Body of pancreas (tissue), 4 donors: ENCODE measurements at places on chromosomes 7 and 10. TPM values are rescaled to one million over a fixed set of nuclear protein-coding genes. Genes with fewer than 3 reads are reported as not detected.

EBLN1 gene
- total RNA-seq, result not detected

GRM3 gene
- not detected for total RNA-seq

ERV3-1 gene
- total RNA-seq, result 9.2 TPM

- H3K4me1 ChIP-seq, result no peaks in the 10 kb centered on the region
- no peak for DNase-seq
- H3K4me3 ChIP-seq, result no peak overlapping the region
- H3K27me3 ChIP-seq, result no peaks in the 10 kb centered on the region
Measured at GRCh38 chr7:132191418-132191817, 384.9 kb downstream of the PLXNA4 start.

DNA sequence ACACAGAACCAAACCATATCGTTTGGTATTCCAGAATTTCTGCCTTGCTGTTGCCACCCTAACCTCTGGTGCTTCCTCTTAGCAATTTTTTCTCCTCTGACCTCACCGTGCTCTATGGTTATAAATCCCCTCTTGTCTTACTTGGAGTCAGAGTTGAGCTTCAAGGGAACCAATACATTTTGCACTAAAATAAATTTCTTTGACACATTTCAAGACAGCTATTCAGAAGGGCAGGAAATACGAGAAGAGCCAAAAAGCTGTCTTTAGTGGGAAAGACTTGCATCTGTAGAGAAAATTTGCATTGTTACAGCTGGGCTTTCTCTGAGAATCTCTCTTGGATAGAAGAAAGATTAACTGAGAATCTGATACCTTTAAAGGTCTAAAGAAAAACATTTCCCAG is 14.5 kb upstream of the AKR1C2 start:
- H3K27me3 ChIP-seq, result no peaks in the 10 kb centered on the region
- DNase-seq, result no peak
- peaks cover 17% of the 10 kb centered on the region for H3K4me1 ChIP-seq
- no peaks in the 10 kb centered on the region for H3K36me3 ChIP-seq
- H3K27ac ChIP-seq, result no peak overlapping the region

GRCh38 chr7:76372984-76373833 is 14.4 kb upstream of the YWHAG start:
- no peaks in the 10 kb centered on the region for H3K4me1 ChIP-seq
- H3K27me3 ChIP-seq, result no peaks in the 10 kb centered on the region
- H3K36me3 ChIP-seq, result no peaks in the 10 kb centered on the region

DNA sequence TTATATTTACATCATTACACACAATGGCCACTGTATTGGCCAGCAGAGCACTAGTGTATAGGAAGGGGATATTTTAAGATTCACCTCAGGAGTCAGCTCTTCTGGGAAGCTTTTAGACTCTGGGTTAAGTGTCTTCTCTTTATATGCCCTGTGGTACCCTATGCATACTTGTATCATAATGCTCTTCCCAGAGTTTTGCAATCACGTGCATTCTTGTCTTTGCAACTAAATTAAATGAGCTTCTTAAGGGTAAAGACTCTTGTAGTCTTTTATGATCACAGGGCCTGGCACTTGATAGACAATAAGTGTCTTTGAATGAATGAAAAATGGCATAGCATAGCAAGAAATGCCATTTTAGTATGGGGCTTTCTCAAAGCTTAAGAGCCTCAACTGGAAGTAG is 35.4 kb upstream of the ARMS2 start:
- H3K36me3 ChIP-seq, result peaks cover 5% of the 10 kb centered on the region
- no peaks in the 10 kb centered on the region for H3K4me1 ChIP-seq
- no peak for DNase-seq
- H3K4me3 ChIP-seq, result no peak overlapping the region

GRCh38 chr7:45324683-45325237 is 167.2 kb downstream of the RAMP3 start:
- no peaks in the 10 kb centered on the region for H3K4me1 ChIP-seq
- H3K27me3 ChIP-seq, result no peaks in the 10 kb centered on the region
- no peaks in the 10 kb centered on the region for H3K36me3 ChIP-seq
- no peak for DNase-seq

DNA sequence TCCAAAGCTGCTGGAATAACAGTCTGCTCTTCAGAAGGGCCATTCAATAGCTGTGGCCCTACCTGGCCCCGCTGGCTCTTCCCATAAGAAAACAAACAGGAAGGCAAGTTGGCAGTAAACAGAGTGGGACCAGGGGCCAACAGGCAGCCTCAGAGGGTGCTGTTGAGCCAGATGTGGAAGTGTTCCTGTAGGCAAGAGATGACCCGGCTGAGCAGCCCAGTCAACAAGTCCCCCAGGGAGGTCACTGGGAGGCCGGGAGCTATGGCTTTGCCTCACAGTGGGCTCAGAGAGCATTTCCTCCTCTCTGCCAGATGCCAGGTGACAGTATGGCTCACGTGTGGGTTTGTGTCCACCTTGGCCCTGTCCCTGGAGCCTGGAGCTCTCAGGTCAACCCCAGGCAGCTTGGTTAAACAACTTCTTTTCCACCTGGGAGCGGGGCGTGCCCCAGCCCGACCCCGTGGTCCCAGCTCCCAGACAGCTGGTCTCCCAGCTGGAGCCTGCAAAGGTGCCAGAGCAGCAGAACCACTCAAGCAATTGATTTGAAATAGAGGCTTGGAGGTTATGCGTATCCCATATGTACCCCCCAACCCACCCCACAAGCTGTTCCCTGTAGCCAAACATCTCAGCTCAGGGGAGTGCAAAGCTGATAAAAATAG is 33.8 kb upstream of the LOXL4 start:
- H3K27ac ChIP-seq, result no peak overlapping the region
- no peak for DNase-seq
- H3K4me3 ChIP-seq, result no peak overlapping the region

DNA sequence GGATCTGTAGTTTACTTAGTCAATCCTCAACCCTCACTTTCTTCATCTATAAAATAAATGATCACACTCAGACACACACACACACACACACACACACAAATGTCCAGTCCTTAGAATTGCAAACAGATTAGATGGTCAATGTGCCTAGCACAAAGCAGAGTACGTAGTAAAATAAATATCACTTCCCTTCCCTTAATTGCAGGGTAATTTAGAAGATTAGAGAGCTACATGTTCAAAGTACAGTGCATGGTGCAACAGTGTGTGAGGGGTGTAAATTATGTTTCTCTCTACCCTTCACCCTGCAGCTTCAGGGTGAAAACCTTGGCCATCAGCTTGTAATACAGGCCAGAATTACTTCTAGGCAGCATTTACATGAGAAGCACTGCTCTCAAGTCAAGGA is 187.0 kb upstream of the GHITM start:
- no peak overlapping the region for H3K4me3 ChIP-seq
- no peaks in the 10 kb centered on the region for H3K36me3 ChIP-seq
- DNase-seq, result no peak
- no peaks in the 10 kb centered on the region for H3K4me1 ChIP-seq

DNA sequence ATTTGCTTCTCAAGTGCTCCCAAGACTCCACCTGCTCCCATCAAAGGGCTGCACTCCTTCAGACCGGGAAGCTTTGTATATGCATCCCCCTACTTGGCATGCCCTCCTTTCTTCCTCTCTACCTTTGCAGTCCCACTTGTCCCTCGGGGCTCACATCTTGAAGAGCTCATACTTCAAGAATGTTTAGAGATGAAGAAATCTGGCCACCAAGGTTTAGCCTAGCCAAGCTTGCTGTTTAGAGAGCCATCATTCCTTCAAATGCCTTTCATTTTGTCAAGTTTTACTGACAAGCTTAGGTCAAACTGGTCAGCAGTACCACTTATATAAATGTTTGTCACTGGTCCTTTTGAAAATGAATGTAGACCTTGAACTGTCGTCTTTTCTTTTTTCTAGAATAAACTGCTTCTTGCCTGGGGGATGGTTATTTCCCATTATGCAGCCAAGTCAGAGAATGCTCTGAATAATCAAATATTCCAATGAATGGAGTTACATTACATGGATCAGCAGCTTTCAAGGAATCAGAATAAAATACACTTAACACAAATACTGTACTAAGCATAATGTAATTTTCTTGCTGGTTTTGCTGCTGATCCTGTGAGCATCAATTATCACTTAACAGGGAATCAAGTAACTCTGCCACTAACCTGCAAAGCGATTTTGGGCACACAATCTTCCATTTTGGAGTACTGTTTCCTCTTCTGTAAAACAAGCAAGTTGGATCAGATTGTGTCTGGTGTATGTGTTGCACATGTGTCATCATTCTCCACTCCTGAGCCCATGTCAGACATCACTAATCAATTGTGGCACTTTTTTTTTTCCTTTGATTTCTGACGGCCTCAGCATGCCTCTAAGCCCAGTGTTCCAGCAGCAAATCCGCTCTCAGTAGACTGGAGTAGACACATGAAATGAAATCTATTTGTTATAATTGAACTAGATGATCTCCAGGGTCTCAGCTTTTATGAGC is 357.9 kb downstream of the PTEN start:
- H3K27me3 ChIP-seq, result no peaks in the 10 kb centered on the region
- H3K36me3 ChIP-seq, result no peaks in the 10 kb centered on the region
- no peak overlapping the region for H3K4me3 ChIP-seq
- DNase-seq, result no peak
- peaks cover 20% of the 10 kb centered on the region for H3K4me1 ChIP-seq

DNA sequence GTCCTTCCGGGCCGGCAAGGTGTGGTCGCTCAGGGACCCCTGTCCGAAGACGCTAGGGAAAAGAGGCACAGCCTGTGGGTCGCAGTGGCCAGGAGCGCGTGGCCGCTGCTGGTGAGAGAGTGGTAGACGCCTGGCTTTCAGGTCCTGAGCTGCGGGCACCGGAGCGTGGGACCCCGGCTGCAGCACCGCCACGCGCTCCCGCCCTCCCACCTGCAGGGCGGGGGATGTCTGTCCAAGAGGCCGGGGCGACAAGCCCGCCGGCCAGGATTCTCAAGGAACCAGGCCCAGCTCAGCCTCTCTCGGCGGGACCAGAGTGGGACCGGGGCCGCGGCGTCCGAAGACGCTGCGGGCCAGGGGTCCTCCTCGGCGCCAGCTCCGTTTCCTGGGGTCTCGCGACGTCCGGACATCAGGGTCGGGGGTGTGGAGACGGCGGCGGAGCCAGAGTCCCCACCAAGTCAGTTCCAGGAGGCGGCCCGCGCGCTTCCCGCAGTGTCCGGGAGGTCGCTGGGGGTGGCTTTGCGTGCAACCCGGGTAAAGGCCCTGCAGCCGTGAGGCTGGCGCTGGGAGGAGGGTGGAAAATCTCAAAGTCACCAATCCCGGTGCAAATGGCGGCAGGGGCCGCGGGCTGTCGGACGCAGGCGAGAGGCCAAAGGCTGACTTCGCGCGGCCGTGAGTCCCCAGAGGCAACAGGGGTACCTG is 5.5 kb downstream of the ZNF503 start:
- peak overlapping the region; percentile 20 for H3K4me3 ChIP-seq
- peak; percentile 53 for DNase-seq
- peak overlapping the region; percentile 79 for H3K27ac ChIP-seq
- no peaks in the 10 kb centered on the region for H3K27me3 ChIP-seq
- peaks cover 14% of the 10 kb centered on the region for H3K4me1 ChIP-seq
